Activated CD4-positive, CD25-positive, alpha-beta regulatory T cell (primary cell): ENCODE measurements at places on chromosomes 5 and 9.

- no peak for DNase-seq
Measured at GRCh38 chr5:643351-643801, 31.2 kb downstream of the CEP72 start.

DNA sequence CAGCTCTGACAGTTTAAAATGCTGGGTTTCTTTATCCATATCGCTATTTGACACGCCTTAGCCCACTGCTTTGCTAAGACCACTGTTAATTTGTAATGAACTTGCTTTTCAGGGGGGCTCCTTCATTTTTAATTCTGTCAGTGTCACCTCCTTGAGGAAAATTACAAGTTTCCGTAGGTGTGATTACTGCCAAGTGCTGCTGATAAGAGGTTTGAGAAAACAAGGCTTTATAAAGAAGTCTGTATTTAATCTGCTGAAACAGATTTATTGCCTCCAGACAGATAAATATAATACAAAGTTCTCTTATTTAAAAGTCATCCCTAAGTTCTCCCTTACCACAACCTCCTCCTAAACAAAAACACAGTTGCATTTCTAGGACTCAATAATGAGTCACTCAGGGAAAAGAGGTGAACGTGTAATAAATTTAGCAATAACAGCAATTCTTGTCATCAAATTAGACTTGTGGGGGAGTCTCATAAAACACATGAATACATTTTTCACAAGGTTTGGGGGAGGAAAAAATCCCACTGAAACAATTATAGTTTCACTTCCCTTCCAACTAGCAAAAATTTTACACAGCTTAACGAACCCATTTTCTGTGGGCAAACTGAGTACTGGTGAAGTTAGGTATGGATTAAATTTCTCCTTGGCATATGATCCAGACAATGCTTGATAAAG, 72.8 kb downstream of the MAPKAP1 start:
- DNase-seq, result no peak

DNA sequence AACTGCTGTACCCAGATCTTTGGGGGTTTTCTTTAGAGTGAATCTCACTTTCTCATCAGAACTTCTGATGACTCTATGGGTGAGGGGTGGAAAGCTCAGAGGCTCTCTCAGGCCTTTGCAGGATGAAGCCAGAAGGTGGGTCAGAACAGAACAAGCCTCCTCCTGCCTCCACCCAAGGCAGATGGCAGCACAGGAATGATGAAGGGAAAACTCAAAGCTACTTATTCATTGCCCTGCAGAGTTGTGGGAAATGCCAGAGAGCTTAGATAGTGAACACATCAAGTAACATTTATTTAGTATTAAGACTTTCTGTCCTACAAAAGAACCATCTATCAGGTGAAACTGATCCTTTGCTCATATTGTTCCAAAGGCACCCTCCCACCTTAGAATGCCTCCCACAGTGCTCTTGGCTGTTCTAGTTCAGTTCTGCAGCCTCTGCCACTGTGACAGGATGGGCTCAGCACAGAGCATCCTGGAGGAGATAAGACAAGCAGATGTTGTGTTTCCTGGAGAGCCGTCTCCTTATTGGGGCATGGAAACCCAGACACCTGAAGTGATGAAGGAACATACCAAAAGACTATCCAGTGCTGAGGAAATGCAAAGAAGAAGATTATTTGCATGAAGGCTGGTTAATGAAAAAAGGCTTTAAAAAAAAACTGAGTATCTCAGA, 146.6 kb downstream of the ADAMTS12 start:
- no peak for DNase-seq

DNA sequence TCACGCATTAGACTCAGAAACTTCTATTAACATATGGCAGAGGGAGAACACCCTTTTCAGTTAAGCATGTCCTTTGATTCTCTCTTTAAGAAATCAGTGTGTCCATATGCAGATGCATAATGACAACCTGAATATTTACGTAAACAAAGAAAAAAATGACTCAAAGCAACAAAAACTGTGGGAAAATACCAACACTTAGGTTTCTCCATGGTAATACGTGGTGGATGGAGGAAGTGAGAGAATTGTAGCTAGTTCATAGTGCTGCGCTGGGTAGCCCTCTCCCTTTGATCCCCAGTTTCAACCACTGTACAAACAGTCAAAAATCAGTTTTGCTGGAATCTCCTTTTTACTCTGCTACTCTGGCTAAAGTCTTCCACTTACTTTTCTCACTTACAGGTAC, 2.0 kb upstream of the MAP3K1 start:
- no peak for DNase-seq

GRCh38 chr5:180428598-180428997, 65.6 kb upstream of the CNOT6 start:
- no peak for DNase-seq

DNA sequence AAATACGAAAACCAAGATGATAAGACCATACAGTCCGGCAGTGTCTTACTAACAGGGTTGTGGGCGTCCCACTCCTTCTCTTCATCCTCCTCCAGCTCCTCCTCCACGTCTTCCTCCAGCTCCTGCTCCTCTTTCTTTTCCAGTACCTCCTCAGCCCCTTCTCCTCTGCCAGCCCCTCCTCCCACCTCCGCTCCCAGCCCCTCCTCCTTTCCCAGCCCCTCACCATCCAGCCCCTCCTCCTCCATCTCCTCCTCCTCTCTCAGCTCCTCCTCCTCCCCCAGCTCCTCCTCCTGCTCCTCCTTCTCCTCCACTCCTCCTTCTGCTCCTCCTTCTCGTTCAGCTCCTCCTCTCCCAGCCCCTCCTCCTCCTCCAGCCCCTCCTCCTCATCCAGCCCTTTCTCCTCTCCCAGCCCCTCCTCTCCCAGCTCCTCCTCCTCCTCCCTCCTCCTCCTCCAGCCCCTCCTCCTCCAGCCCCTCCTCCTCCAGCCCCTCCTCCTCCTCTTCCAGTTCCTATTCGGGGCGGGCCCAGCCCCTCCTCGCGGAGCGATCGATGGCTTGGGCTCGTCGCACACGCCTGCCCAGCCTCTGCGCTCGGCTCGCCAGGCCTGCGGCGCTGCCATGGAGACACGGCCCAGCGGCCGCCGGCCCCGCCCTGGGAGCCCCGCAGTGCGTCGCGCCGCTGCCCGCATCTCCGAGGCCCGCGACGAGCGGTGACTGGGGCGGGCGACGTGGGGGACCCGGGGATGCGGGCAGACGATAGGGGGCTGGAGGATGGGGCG, at the start of gene BRD3OS:
Gene BRD3OS (plus strand): TSS at position 654 of the 778 bp plus-strand sequence. CDS start 1,267 bp downstream, outside the sequence.
- DNase-seq, result peak; percentile 82

DNA sequence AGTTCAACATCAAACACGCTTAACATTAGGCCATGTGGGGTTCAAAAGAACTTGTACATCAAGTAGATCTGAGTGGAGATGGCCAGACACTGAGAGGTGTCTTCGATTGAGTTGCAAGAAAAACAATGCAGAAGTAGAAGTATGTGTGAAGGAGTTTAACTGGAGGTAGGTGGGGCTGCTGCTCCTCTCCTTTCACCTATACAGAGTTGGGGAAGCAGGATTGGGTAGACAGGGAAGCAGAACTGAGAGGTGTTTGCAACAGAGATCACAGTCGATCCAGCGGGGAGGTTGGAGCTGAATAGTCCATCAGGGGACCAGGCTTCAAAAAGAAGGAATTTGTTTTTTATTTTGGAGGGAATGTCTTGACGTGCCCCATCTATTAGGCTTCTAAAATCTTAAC, 61.7 kb upstream of the SLC27A6 start:
- DNase-seq, result no peak

DNA sequence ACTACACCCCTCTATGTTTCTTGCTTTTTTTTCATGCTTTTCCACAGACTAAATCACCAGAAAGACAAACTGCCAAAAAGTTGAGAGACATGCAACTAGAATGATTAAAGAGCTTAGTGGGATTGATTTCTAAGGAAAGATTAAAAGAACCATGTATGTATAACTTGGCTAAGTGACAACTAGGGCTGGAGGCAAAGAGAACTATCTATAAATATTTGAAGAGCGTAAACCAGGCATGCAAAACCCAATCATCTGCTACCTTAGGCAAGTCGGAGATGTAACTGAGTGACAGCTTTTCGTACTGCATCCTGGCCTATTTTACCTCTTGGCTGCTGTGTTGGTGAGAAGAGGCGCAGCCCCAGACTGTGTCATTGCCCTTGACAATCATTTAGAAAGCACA, 121.0 kb upstream of the TLX3 start:
- no peak for DNase-seq

DNA sequence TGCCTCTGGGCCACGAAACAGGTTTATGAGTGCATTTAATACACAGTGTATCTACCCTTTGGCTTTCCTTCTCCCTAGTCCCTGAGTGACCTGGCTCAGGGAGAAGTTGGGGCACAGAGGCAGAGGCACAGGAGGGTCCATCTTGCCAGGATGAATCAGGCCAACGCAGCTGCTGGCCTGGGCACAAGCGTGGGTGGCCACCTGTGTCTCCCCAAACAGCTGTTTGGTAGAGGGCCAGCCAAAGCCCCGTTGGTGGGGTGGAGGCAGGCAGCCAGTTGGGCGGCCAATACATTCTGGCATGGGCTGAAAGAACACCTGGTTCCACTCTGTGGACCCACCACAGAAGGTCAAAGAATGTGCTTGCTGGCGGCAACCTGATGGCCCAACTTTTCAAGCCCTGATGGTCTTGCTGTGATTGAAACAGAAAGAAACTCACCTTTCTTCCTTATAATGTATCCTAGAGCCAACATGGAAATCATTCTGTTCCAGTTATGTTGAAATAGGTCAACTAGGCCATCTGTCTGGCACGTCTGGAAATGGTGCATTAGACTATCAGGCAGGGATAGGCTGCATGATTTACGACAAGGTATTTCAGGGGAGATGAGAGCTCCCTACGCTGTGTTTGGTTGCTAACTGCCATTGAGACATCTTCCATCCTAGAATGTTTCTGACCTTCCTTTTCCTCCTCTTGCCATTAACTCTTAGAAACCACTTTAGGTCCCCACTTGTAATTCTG, 337.4 kb downstream of the ADAMTS6 start:
- DNase-seq, result no peak

- no peak for DNase-seq
Measured at GRCh38 chr9:72984226-72984947, 31.5 kb upstream of the ALDH1A1 start.

- DNase-seq, result no peak
Measured at GRCh38 chr9:69193685-69194032, 19.6 kb downstream of the TJP2 start.

GRCh38 chr5:133613184-133613583, 843 bp upstream of the FSTL4 start:
- DNase-seq, result no peak

GRCh38 chr9:126915281-126915816, 767 bp downstream of the RALGPS1 start:
- no peak for DNase-seq

GRCh38 chr9:114869845-114870244, 60.5 kb downstream of the TNFSF8 start:
- no peak for DNase-seq

- DNase-seq, result no peak
Measured at GRCh38 chr5:1202798-1203185, 1.4 kb downstream of the SLC6A19 start.

- no peak for DNase-seq
Measured at GRCh38 chr9:117180896-117181445, 233.9 kb downstream of the ASTN2 start.

- no peak for DNase-seq
Measured at GRCh38 chr5:67163863-67164595, 32.6 kb downstream of the CD180 start.

DNA sequence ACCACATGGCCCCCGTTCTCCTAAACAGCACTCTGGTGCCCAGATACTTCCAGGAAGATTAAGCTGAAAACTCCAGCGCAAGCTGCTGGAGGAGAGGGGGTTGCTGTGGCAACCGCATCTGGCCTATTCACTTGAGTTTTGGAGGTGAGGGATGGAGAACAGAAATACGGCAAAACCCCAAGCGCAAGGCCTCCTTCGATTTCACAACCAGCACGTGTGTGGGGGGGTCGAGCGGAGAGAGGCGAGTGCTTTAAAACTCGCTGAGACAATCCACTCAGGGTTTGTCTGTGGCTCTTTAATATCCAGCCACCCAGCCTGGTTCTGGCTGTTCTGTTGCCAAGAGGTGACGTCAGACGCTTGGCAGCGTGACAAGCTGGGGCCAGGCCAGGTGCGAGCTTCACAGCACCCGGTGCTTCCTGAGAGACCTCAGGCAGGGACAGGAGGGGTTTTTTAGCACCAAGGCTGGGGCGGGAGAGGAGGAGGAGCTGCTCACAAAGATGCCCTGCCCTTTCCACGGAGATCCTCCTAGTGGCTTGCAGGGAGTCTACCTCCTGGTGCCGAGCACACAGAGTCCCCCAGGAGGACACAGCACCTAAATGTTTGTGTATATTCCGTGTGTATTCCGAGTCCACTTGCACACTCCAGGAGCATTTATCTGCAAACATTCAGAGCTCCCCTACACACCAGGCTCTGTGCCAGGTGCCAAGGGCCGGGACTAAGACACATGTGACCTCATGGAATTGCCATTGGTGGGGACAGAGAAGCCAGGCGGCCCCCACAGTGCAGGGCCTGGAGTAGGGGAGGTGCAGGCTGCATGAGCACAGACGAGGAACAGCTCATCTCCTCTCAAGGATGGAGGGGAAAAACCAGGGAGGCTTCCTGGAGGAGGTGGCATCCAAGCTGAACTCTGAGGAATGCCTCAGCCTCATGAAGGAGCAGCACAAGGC, 194.6 kb downstream of the OLFM1 start:
- DNase-seq, result no peak

GRCh38 chr9:89854715-89855475, 250.1 kb downstream of the GADD45G start:
- no peak for DNase-seq

- no peak for DNase-seq
Measured at GRCh38 chr5:111775224-111775623, 18.2 kb upstream of the NREP start.

DNA sequence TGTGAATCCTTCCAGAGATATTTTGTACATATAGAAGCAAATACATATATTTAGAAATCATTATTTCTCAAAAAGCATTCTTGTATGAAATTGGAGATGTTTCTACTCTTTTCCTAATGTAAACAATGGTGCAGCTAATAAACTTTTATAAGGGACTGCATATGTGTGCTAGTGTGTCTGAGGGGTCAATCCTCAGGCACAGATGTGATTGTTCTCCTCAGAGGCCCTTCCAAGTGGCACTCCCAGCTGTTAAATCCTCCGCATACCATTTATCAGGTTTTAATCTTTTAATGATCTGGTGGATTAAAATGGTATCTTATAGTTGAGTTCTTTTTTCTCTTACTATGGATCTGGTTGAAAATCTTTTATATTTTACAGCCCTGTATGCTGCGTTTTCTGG, 5.6 kb upstream of the OMD start:
- DNase-seq, result no peak

DNA sequence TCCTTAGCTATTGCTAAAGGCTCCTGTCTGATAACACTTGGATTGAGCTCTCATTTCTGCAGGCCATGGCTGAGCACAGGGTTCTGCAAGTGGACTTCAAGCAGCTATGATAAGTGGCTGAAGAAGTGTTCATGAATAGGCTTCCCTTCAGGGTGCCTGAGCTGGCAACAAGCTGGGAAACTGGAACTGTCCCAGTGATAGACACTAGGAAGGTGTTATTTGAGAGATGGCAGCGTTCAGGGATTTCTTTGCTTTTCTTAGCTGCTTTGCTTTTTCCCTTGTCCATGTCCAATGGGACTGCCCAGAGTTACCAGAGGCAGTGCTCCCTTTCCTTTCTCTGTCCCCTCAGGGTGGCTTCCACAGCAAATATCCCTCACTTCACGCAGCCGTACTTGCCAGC, 75.8 kb downstream of the INIP start:
- DNase-seq, result no peak

GRCh38 chr9:79301551-79302391, 270.0 kb upstream of the TLE4 start:
- DNase-seq, result no peak

GRCh38 chr5:54249210-54250028, 61.0 kb downstream of the ARL15 start:
- peak; percentile 3 for DNase-seq

GRCh38 chr9:113620377-113621161, 157.0 kb downstream of the RGS3 start:
- DNase-seq, result no peak
